ENCODE measurements at places on chromosomes 5 and 9.

GRCh38 chr9:126802318-126803059, 2.4 kb upstream of the ZBTB43 start:
- no peak for DNase-seq

- DNase-seq = no peak
Measured at GRCh38 chr5:132459983-132460838, 30.4 kb downstream of the IRF1 start.

DNA sequence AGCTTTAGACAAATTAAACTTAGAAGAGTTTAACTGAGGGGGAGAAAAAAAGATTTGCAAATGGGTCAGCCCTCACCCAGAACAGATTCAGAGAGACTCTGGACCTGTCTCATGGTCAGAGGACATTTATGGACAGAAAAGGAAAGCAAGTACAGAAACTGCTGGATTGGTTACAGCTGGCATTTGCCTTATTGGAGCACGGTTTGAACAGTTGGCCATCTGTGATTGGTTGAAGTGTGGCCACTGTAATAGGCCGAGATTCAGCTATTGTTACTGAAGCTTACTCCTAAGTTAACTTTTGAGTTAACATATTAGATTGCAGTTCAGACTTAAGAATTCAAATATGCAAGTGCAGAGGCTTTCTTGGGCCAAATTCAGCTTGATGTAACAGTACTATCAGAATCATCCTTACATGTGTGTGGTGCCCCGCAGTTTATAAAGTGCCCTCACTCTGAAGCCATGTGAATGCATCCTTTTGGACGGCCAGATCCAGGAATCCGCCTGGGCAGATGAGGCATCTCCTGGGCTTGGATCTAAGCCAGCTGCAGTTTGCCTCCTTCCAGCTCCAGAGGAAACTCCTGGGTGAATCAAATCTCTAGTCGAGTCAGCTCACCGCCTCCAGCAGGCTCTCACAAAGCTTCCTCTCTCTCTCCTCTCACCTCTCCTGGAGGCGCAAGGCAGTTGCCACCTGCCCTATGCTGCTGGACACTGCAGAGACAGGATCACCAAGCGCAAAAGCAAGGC, 165.2 kb downstream of the ADAMTS12 start:
- no peak for DNase-seq

GRCh38 chr9:132301521-132301920, 53.3 kb downstream of the SETX start:
- no peak for DNase-seq

- DNase-seq = no peak
Measured at GRCh38 chr5:108556441-108557145, 174.7 kb upstream of the FBXL17 start.

DNA sequence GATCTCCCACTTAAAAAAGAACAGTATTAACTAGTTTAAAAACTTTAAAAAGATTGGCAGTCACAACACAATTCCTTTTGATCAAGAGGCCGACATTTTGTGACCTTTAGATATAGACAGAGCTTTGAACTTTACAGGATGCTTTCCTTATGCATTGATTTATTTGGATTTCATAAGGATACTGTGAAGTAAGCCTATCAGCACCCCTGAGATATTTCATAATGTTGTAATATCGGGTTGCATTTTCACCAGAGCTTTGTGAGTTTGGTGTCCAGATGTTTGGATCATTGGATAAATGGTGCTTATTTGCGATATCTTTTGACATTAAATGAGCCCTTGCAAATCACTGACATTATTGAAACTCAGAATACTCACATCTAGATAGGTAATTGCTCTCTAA, 7.7 kb downstream of the PALM2AKAP2 start:
- DNase-seq = no peak

DNA sequence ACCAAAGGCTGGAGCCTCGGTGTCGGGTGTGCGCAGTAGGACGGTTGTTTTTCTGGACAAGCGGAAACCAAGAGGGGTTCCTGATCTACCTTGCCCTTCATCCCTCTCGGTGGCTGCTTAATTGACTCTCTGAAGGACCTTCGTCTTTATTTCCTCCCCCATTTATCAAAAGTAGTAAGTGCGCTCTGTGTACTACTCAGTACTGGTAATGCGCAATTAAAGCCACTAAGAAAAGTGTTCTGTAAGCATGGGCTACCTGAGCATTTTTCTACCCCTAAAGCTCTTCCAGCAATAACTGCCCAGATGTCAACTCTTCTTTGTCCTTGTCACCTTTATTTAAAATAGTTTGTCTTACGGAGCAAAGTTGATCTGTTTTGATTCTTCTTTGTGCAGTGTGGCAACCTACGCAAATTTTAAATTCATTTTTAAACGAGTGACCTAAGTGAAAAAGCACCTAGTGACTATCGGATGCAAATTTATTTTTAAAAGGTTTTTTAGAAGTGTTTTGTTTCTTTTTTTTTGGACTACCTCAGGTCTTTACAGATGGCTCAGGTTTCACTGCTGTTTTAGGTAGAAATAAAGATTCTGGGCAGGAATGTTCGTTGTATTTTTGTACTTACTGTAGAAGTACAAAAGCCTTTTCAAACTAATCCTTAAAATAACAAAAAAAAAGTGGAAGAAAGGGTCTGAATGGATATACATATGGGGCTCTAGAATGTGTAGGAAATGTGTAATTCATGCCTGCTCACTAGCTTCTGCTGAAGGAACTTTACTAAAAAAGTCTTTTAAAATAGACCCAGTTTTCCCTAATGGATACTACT, 2.0 kb downstream of the JMY start:
- DNase-seq = no peak

DNA sequence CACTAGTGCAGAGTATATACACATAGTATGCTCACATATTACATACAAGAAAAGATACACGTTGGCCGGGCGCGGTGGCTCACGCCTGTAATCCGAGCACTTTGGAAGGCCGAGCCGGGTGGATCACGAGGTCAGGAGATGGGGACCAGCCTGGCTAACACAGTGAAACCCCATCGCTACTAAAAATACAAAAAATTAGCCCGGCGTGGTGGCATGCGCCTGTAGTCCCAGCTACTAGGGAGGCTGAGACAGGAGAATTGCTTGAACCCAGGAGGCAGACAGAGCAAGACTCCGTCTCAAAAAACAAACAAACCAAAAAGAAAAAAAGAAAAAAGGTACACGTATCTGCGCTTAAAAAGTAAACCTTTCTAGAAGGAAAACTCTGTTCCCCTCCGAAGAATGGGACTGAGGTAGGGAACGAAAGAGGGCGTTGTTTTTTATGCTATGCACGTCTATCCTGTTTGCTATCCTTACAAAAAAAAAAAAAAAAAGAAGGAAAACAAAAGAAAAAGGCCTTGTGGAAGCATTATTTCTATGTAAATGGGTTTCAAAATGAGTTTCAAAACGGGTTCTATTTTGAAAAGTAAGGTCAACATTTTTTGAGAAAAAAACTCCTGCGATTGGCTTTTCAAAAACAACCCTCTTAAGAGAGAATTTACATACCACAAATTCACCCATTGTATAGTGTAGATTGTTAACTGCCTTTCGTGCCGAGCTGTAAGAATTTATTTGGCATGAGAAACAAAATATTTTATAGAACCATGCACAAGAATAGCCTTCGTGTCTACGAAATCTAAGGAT, 1.2 kb downstream of the AK3 start:
- no peak for DNase-seq

- DNase-seq = no peak
Measured at GRCh38 chr5:52856564-52856963, 68.8 kb downstream of the ITGA1 start.

GRCh38 chr9:83574482-83574881, 36.3 kb upstream of the FRMD3 start:
- DNase-seq = no peak
